ENCODE measurements at places on chromosomes 5 and 9. TPM values are rescaled to one million over a fixed set of nuclear protein-coding genes. Genes with fewer than 3 reads are reported as not detected.

DNA sequence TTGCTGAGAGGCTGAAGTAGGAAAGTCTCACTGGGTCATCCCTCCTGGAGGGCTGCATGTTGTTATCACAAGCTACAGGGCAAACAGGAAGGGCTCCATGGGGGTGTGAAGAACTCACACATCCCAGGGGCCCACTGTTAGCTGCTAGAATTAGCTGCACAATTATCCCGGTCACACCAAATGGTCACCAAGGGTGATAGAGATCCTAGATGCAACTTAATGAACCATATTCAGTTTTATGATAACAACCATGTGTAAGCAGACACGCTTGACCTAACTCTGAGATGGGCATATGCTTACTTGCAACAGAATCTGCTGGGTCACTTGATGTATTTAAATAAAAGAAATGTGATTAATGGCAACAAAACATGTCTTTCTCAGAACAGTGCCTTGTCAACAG lies 143.5 kb upstream of the C6 start:
- no peak for DNase-seq

DNA sequence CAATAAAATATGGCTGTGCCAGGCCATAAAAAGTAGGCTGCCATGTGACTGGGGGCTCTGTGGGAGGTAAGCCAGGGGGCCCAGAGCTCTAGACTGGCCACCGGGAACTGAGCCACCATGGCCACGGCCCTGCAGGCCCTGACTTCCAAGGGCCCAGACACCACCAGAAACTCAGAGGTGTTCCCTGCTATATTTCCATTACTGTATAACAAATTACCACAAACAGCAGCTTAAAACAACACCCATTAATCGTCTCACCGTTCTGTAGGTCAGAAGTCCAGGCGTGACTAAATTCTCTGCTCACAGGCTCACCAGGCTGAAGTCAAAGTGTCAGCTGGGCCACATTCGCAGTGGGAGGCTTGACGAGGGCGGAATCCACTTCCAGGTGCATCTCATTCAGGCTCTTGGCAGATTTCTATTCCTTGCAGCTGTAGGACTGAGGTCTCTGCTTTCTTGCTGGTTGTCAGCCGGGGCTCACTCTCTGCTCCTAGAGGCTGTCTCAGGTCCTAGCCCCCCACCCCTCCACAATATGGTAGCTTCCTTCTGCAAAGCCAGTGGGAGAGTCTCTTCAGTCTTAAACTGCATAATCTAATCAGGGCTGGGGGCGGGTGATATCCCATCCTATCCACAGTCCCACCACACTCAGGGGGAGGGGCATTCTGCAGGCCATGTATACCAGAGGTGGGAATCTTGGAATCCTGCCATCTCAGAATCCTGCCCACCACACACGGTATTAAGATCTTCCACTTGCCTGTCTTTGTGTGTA lies 125.4 kb downstream of the C5orf15 start:
- DNase-seq = no peak

DNA sequence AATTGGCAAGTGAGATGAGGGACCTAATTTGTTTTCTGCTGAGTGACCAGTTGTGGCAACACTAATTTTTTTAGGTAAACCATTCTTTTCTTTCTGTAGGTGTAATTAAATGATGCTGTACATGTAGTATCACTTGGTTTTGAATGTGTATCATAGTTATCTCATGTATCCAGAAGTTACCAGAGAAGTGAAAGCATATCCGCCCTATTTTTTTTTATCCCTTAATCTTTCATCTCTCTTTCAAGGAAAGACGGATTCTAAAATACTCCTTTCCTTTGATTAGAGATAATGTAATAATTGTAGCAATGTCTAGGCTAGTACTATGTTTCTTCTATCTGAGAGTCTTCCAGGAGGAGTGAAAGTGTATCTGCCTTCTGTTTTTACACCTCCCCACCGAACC lies 7.1 kb downstream of the KDM3B start:
- no peak for DNase-seq

The GNPDA1 gene
- 40.7 TPM for total RNA-seq

GRCh38 chr5:25713259-25713658 lies 1068.5 kb upstream of the CDH10 start:
- no peak for DNase-seq

DNA sequence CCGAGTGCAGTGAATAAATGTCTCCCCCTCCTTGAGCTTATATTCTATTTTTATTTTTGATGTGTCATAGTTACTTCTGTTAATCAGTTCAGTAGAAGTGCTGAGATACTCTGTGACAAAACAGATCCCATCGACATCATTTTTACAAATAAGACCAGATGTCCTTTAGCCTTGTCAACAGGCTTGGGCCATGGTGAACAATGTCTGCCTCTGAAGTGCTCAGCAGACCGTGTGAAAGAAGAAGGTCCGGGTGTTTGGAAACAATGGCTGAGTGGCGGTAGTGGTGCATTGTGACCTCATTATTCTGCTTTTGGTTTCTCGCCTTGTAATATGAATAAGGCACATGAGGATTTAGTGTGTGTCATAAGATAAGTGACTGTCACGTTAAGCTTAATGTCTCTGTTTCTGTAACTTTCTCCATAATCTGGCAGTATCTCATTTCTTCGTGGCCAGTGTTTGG lies 71.2 kb downstream of the SYK start:
- peak; percentile 36 for DNase-seq

GRCh38 chr5:17766031-17766430 lies 131.8 kb downstream of the TAF11L14 start:
- no peak for DNase-seq

GRCh38 chr5:78794693-78795215 lies 146.2 kb upstream of the LHFPL2 start:
- DNase-seq = no peak

- DNase-seq = peak; percentile 73
Observed at GRCh38 chr9:127174386-127175318, 52.2 kb upstream of the ANGPTL2 start.

DNA sequence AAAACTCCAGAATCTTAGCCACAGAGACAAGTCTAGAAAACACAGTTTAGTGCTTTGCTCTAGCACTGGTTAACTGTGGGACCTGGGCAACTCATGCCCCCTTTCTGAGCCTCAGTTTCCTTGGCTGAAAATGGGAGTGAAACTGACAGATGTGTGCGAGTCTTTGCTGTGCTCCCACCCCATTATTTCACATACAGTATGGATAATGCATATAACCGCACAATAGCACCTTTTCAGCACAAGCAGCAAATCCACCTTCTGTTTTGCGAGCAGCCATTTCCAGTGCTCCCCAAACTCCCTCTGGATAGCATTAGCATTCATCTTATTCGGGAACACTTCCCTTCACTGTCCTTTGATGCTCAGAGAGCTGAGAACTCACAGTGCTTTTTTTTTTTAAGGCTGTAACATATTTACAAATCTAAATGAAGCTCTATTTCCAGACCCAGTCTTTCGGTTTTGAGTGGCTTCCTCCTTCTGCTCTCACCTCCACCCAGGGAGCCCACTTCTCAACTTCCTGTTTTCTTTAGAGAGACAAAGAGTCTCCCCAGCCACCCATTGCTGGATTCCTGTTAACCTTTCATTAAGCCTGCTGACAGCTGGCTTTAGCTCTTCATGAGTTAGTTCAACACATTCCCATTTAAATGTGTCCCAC lies 49.2 kb downstream of the TIMD4 start:
- no peak for DNase-seq

DNA sequence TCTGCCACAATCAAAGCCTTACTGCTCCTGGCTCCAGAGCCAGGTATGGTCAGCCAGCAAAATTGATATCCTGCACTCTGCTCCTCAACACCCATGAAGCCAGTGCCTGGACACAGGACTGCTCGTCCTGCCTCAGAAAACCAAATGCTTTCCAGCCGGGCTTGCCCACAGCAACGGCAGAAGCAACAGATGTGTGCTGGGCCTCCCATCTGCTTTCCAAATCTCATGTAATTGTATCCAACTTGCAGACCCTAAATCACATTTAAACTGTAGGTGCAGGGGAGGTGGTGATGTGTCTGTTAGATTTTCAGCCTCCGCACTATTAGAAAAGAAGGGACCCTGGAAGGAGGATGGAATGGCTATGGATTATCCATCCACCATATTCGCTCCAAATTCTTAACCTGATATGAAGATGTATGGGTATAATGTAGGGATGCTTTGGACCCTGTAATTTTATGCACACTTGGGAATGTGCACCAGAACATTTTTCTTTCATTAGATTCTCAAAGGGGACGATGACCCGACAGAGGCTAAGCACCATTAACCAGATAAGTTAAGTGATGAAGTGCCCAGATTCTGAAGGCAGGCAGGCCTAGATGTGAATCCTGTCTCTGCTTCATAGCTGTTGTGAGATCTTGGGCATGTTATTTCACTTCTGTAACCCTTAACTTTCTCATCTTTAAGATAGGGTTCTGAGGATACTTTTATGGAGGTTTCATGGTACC lies 58.2 kb downstream of the EXOSC2 start:
- peak; percentile 7 for DNase-seq

The COL15A1 gene
- 2.3 TPM for total RNA-seq

DNA sequence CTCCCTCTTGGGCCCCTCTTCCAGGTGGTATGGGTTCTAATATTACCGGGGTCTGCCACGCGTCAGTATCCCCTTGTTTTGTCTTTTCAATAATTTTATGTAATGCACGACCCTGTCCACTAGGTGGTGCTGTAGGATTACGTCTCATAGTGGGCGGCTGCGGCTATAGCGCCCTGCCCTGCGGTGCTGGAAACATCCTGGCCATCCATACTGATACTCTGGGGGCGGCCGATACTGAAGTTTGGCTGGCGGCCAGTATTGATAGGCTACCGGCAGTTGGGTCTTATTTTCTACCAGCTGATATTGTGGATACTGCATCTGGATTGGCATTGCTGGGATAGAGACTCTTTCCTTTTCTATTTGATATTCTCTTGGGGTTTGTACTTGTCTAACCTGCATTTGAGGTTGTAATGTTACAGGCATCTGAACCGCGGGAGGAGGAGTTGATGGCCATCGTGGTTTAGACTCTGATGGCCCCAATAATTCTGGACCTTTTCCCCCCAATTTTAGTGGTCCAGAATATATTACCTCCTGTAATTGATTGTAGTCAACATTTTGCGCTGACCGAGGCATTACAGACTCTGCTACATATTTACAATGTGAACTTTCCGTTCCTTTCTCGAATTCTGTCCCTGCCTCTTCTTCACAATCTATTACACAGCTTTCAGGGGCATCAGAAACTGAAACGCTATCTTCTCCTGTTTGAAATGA lies 3.3 kb upstream of the TMEM141 start:
- peak; percentile 94 for DNase-seq

The PRSS3 gene
- 46.0 TPM for total RNA-seq

The HSD17B3 gene
- not detected for total RNA-seq

- DNase-seq = no peak
Observed at GRCh38 chr9:129932303-129933151, 97.3 kb downstream of the USP20 start.

- no peak for DNase-seq
Observed at GRCh38 chr9:87122947-87123685, 175.8 kb upstream of the GAS1 start.

GRCh38 chr5:123719004-123719403 lies 207.0 kb downstream of the CSNK1G3 start:
- DNase-seq = no peak

DNA sequence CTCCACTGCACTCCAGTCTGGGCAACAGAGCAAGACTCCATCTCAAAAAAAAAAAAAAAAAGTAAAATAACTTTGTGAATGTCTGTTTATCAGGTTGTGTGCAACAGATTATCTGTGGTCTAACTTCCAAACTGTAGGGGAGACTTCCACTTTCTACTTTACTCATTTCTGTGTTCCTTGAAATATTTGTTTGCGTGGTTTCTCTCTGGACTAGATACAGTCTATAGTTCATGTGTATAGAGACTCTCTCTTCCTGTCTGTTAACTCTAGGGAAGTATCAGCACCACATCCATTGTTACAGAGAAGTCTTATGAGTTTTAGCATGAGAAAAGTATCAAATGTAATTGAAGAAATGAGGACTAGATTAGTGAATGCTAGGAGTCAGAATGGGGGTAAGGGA lies 168.3 kb downstream of the LPAR1 start:
- DNase-seq = no peak

- DNase-seq = no peak
Observed at GRCh38 chr5:136699651-136700050, 334.3 kb upstream of the TRPC7 start.

The RGS7BP gene
- total RNA-seq = not detected

DNA sequence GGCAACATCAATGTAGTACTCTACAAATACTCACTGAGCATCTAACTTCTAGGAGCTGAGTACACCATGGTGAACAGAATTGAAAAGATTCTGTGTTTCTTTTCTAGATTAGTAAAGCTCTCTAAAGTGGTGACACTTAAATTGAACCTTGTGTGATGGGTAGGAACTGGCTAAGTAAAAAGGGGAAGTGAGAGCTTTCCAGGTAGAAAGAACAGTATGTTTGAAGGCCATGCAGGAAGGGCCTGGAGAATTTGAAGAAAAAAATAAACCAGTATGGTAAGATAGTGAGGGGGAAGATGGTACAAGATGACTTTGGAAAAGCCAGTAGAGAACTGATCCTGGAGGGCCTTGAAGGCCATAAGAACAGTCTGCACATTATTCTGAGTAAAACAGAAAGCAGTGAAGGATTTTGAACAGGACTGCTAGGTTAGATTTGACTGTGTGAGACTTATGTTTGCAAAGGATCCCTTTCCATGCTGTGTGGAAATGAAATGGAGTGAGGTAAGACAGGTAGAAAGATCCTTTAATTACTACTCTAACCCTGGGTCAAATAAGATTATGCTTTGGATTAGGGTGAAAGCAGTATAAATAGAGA lies 46.7 kb upstream of the UBQLN1 start:
- DNase-seq = no peak

The SEC24A gene
- total RNA-seq = 11.1 TPM

- DNase-seq = no peak
Observed at GRCh38 chr9:83440641-83441040, 97.6 kb downstream of the FRMD3 start.

The TAF11L10 gene
- total RNA-seq = not detected

DNA sequence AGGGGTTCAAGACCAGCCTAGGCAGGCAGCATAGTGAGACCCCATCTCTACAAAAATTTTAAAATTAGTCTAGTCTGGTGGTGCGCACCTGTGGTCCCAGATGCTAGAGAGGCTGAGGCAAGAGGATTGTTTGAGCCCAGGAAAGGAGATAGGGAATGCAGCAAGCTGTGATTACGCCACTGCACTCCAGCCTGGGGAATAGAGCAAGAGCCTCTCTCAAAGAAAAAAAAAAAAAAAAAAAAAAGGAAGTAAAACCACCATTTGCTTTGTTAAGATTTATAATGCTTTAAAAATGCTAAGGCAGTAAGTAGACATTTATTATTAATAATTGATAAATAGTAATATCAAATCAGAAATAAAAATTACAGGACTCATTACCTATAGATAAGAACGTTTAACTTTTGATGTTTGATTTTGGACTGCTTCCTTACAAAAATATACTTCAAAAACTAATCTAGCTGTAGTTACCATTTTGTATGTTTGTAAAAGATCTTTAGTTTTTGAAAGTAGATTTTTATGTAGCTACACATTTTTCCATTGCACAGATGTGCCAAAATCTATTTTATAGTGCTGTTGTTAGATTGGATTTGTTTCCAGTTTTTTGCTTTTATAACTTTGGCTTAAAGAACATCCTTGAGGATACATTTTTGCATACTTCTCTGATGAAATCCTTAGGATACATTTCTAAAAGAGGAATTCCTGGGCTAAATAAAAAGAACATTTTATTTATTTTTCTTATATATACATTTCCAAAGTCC lies 86.4 kb downstream of the INIP start:
- no peak for DNase-seq

The PCSK1 gene
- total RNA-seq = not detected

The FYB1 gene
- 1.9 TPM for total RNA-seq

- DNase-seq = no peak
Observed at GRCh38 chr5:158126442-158127405, 267.8 kb upstream of the CLINT1 start.

The OR13C2 gene
- total RNA-seq = not detected

All from lower leg skin (tissue), 4 donors.